ENCODE measurements at places on chromosomes 16 and 17. TPM values are rescaled to one million over a fixed set of nuclear protein-coding genes. Genes with fewer than 3 reads are reported as not detected.

OR4D1 gene
- 0.09 TPM for total RNA-seq

SYCE1L gene
- not detected for total RNA-seq

USP36 gene
- 56.4 TPM for total RNA-seq

OTOA gene
- 0.18 TPM for total RNA-seq

- no peaks in the 10 kb centered on the region for H3K4me1 ChIP-seq
- H3K4me3 ChIP-seq: no peak overlapping the region
These were observed 22.5 kb upstream of the NKD1 start for GRCh38 chr16:50525716-50526115.

DNA sequence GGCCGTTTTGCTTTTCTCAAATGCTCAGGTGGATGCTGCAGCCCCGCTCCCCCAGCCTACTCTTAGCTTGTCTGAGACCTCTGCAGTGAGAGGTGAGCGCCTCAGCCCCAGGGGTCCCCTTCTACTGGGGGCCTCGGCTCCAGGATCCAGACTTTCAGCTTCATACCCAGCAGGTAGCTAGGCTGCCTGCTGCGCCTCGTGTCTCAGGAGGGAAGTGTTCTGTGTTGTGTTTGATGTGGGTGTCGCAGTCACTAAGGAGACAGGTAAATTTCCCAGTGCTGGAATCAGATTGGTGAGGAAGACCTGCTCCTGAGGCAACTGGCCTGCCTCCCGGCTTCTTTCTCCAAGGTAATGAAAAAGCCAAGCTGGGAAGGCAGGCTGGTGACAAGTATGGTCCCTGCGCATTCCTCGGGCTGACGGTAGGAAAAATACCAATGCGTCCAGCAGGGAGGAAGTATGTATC lies 604.0 kb upstream of the SALL1 start:
- H3K36me3 ChIP-seq: no peaks in the 10 kb centered on the region
- no peak for DNase-seq
- H3K4me3 ChIP-seq: no peak overlapping the region
- H3K4me1 ChIP-seq: no peaks in the 10 kb centered on the region
- peaks cover 44% of the 10 kb centered on the region for H3K27me3 ChIP-seq
- H3K27ac ChIP-seq: no peak overlapping the region

- H3K27ac ChIP-seq: no peak overlapping the region
- DNase-seq: no peak
These were observed 1.3 kb downstream of the TTYH2 start for GRCh38 chr17:74214484-74215341.

DNA sequence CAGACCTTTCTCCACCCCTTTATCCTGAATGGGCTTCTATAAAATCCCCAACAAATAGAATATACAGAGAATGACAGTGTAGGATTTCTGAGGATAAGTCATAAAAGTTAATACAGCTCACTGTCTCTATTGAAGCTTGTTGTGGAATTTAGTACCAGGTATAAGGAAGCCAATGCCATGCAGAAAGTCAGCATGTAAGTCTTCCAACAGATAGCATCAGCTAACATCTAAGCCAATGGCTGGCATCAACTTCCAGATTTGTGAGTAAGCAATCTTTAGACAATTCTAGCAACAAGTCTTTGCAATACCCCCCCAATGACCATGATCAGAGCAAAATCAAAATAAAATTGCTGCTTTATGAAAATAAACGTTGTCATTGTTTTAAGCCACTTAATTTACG lies 22.5 kb upstream of the LRRC37A3 start:
- no peak overlapping the region for H3K27ac ChIP-seq
- no peaks in the 10 kb centered on the region for H3K36me3 ChIP-seq
- H3K4me1 ChIP-seq: peaks cover 4% of the 10 kb centered on the region
- H3K4me3 ChIP-seq: no peak overlapping the region
